ENCODE measurements at places on chromosomes 1 and 21.

GRCh38 chr1:178493301-178493741 lies 3.4 kb downstream of the CLEC20A start:
- DNase-seq = no peak

DNA sequence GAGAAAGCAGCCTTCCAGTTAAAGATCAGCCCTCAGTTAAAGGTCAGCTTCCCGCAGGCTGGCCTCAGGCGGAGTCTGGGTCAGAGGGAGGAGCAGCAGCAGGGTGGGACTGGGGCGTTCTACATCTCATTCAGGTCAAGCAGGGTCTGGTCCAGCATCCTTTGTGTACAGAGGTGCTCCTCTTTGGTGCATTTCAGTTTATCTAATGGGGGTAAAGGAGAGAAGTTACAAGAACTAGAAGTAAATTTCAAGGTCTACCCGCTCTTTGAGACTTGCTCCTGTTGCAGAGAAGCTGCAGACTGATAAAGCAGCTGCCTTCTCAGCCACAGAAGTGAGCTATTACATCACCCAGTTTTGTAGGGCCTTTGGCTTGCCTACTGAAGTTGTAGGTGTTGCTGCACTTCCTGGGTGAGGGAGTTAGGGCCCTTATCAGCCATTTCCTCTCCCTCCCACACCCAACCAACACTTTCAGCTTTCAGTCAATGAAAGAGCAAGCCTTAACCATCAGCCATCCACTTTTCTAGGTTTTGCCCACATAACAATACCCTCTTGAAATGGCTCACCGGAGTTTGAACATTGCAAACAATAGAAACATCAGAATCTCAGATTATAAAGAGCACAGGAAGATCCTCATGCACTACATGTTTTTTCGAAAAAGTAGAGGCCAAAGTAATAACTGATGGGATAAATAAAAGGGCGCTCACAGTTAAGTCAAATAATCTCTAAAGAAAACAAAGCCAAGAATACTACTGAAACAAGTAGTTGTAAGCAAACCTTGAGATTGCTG lies 2.8 kb upstream of the NUP210L start:
- DNase-seq = no peak

DNA sequence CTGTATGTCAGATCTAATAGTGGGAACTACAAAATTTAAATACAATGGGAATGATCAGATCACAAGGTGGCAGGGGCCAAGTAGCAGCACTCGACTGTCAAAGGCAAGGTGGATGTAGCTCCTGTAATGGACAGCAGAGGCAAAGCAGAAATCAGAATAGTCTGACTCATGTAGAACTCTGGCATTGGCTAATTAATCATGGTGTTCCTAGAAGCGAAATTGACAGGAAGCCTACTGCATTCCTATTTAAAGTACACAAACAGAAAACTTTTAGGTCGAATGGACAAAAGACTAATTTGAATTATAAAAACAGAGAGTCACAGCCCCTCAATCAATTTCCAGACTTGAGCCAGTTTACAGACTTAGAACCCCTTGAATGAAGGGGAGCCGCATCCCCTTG lies 17.4 kb upstream of the IL12RB2 start:
- DNase-seq = no peak

DNA sequence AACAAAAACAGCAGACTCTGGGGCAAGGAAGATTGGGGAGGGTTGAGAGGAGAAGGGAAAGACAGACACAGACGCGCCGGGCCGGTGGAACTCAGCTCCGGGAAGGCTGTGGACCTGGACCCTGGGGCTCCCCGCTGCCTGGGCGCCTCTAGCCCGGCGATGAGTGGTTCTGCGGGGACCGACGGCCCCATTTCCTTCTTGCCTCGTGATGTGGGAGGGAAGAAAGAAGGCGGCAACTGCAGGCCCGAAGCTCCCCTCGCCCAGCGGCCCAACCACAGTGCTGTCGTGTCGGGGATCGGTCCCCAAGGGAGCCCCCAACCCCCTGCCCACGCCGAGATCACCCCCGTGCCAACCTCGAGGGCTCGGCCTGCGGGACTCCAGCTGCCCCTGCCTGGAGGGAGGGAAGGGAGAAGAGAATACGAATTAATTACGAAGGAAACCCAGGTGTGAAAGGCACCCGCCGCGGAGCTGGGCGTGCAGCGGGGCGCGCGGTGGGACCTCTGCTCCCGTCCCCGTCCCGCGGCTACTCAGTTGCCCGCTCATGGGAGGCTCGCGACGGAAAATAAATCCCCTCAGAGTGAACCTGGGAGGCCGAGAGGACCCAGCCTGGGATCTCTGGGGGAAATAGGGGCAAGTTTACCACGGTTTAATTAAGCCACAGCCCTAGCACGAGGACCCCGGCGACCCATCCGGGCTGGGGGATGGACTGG lies 7.4 kb downstream of the FOXD3 start:
- DNase-seq = no peak

All from dorsolateral prefrontal cortex (tissue), 122 donors.